ENCODE measurements at places on chromosomes 13 and 19. TPM values are rescaled to one million over a fixed set of nuclear protein-coding genes. Genes with fewer than 3 reads are reported as not detected.

FPR1 gene
- polyA plus RNA-seq = 1.5 TPM

DNA sequence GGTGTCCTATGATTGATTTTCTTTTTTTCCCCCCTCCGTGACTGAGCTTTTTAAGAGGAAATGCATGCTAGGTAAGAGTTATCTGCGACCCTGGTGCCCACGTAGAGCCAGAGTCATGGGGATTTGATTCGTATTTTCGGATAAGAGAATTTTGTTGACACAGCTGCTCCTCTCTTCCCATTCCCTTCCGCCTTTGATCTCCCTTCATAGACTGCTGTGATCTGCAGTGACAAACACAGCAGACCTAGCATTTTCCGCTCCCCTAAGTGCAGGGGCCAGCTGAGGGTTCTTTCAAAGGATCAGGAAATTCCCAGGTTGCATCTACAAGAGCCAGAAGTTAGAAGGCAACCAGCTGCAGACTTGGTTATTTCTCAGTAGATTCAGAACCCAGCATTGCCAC, 70.5 kb downstream of the ZNF568 start:
- no peak for DNase-seq

GRCh38 chr13:81207636-81208035, 866.7 kb upstream of the SPRY2 start:
- no peak for DNase-seq

DNA sequence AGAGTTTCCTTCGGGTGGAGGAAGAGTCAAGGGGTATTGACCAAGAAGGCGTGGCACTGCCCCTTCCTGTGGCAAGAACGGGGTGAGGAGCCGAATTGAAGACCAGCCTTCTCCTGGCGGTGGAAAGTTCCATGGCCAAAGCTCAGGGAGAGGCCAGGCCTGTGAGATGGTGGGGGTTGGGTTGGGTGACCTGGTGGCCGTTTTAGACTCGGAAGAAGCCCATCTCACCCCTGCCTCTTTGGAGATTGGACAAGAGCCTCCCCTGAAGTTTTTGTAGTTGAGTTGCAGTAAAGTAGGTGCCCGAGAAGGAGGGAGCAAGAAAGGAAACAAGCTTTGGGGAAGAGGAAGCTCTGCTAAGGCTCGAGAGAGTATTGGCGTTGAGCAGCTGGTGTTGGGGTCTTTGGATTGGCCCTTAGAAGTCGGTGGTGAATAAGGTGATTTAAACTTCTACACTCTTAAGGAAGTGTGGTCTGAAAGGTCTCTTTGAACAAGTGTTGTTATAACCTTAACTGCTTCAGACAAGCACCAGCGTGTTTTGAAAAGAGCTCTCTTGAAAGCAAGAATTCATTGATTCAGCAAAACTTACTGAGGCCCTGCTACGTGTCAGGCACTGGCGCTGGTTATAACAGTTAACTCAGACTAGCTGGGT, 964 bp downstream of the SPINT2 start:
- DNase-seq = no peak

DNA sequence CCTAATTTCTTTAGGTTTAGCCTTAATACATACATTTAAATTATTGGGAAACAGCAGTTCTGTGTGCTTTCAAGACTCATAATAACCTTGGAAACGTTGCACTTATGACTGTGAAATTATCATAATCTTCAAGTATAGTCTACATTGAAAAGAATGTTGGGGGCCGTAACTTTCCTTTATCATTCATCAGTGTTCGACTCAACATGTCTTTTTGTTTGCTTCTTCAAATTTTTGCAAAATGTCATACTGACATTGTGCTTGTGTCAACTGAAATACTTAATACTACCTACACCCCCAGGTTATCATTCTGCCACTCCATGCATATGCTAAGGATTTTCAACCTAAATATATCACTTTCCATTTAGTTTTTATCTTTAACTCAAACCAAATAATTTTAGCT, 1562.9 kb downstream of the OLFM4 start:
- DNase-seq = no peak

DNA sequence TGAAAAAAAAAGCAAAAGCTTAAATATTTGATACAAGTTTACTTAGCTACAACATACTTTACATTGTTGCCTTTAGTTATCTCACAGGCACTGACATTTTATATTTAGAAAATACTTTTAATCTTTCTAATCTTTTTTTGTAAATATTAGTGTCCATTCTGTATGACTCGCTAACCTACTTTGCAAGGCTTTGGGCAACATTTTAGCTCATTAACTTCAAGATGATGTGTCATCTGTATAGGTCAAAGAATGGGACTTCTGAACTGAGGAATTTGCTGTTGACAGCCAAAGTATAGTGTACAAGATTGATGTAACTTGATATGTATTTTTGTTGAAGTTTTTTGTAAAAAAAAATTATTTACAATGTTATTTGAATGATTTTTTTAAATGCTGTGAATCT, 2.7 kb upstream of the C1QTNF9 start:
- no peak for DNase-seq

GRCh38 chr19:41792513-41793413, 3.6 kb upstream of the CEACAM3 start:
- peak; percentile 20 for DNase-seq

Data from renal pelvis (tissue), 12 donors.